Muscle of arm (tissue), 14 donors: ENCODE measurements at places on chromosomes 2 and 18. TPM values are rescaled to one million over a fixed set of nuclear protein-coding genes. Genes with fewer than 3 reads are reported as not detected.

- no peak for DNase-seq
Measured at GRCh38 chr2:237236188-237236587, 150.5 kb downstream of the COPS8 start.

GRCh38 chr2:148968301-148968700 is 70.2 kb upstream of the LYPD6B start:
- no peak for DNase-seq

PDCD1 gene
- polyA plus RNA-seq: 0.15 TPM

MPP4 gene
- 0.19 TPM for polyA plus RNA-seq

DNA sequence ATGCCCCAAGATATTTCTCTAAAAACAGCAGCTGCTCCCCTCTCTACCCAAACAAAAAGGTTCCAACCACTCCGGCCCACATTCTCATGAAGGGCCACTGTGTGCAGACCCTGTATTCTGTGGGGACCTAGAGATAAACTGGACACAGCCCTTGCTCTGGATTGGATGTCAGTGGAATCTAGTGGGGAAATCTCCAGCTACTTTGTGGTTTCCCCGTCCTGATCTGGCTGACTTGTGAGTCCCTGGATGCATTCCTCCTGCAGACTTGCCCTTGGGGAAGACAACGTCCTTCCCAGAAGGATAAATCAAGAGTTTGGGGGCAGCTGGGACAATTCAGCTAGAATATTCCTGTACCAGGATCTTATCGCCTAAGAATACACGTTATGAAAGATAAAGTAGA is 151.1 kb downstream of the FSHR start:
- DNase-seq: no peak

LOXHD1 gene
- 1.2 TPM for polyA plus RNA-seq

- no peak for DNase-seq
Measured at GRCh38 chr2:67726416-67726815, 329.3 kb downstream of the ETAA1 start.
